ENCODE measurements at places on chromosomes 12 and 14.

DNA sequence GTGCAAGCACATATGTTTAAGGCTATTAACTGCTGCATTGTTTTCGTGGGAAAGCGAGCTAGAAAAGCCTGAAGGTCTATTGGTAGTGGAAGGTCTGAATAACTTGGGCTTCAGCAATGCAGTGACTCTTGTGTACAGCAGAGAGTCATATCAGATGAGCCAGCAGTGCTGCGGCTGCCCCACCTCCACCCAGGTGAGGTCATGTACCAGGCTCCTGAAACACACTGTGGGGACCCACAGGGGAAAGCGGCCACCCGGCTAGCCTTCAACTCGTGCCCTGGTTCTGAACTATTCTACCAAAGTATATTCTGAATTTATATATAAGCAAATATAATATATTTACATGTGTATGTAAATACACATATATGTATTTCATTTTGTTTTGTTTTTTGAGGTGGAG, 12.7 kb upstream of the RAN start:
- no peak for DNase-seq

DNA sequence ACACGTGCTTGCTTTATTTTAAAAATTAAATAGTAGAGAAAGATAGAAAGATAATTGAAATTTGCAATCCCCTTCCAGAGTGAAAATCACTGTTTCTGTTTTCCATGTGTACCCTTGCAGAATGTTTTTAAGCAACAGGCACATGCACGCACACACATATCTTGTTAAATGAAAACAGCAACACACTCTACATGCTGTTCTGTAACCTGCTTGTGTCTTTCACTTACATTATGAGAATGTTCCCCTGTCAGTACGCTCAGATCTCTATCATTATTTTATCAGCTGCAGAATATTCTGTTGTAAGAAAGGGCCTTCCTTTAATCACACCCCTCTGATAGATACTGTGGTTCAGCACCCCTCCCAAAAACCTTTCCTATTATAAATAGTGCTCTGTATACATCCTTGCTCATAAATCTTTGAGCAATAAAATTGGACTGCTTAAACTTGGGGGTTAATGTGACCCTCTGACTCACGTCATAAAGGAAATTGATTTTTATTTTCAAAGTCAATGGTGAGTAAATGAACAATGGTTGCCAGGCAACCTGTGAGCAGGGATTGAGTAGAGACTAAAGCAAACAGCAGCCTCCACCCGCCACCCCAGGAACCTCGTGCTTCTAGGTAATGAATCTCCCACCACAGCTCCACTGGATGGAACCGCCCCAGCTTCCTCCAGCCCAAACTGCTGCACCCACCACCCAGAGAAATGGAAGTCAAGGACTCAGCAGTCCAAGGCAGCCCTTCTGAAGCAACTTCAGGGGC, 31.9 kb upstream of the CHGA start:
- no peak for DNase-seq

- no peak for DNase-seq
Observed at GRCh38 chr12:94047781-94048567, 100.4 kb upstream of the PLXNC1 start.

DNA sequence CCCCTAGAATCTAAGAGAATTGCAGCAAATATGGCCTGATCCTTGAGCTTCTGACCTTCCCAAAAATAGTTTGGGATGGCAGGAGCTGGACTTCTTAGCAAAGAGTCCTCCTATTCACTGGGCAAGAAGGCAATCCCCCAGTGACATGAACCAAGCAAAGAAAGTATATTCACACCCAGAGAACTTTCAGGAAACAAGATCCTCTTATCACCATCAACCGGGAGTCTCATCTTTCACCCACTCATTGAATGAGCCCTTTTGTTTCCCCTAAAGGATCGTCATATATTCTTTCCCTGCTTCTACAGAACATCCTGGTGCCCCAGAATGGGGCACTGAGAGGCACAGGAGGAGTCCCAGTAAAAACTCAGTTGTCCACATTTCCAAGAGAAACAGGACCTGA, 19.7 kb downstream of the SPTB start:
- DNase-seq: no peak

DNA sequence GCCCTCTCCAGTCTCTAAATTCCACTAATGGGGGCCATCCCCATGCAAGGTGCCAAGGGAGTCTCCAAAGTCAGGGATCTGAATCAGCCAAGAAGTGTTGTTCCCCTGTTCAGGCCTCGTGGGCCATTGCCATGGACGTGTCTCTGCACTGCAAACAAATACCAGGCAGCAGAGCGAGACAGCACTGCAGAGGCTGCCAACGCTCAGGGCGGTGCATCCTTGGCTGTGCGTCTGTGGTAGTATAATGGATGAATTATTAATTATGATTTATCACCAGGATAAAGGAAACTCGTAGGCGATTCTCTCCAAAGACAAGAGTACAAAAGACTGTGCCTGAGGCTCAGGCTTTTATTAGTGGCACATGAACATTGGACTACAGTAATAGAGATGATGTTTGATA, 122.3 kb upstream of the NTF3 start:
- no peak for DNase-seq

DNA sequence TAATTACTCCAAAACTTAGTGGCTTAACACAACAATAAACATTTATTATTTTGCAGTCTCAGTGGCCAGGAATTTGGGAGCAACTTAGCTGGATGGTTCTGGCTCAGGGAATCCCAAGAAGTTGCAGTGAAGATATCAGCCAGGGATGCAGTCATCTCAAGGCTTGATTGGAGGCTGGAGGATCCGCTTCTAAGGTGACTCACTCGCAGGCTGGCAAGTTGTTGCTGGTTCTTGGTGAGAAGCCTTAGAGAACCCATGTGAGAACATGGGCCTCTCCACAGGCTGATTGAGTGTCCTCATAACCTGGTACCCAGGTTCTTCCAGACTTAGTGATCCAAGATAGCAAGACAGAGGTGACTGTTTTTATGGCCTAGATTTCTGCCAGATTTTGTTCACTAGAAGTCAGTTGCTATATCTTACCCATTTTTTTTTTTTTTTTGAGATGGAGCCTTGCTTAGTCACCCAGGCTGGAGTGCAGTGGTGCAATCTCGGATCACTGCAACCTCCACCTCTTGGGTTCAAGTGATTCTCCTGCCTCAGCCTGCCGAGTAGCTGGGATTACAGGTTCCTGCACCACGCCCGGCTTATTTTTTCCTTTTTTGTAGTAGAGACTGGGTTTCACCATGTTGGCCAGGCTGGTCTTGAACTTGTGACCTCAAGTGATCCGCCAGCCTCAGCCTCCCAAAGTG, 32.5 kb downstream of the BRMS1L start:
- no peak for DNase-seq

GRCh38 chr12:62865937-62866336, 69.0 kb downstream of the PPM1H start:
- DNase-seq: no peak

GRCh38 chr12:110058875-110059615, 10.7 kb upstream of the C12orf76 start:
- no peak for DNase-seq

Measured in D721Med (cell line).